ENCODE measurements at places on chromosomes 16 and 17.

DNA sequence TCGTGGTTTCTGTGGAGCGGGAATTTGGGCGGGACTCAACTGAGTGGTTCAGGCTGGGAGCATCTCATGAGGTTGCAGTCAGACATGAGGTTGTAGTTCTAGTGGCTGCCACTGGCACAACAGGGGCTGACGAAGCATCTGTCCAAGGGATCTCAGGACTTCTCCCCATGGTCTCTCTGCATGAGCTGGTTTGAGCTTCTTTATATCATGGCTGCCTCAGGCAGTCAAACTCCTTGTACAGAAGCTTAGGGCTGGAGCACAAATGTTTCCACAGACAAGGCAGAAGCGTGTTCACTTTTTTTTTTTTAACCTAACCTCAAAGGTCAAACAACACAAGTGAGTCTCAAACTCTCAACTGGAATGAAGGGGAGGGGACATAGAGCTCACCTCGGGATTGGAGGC is 243.3 kb downstream of the MSI2 start:
- DNase-seq: no peak

DNA sequence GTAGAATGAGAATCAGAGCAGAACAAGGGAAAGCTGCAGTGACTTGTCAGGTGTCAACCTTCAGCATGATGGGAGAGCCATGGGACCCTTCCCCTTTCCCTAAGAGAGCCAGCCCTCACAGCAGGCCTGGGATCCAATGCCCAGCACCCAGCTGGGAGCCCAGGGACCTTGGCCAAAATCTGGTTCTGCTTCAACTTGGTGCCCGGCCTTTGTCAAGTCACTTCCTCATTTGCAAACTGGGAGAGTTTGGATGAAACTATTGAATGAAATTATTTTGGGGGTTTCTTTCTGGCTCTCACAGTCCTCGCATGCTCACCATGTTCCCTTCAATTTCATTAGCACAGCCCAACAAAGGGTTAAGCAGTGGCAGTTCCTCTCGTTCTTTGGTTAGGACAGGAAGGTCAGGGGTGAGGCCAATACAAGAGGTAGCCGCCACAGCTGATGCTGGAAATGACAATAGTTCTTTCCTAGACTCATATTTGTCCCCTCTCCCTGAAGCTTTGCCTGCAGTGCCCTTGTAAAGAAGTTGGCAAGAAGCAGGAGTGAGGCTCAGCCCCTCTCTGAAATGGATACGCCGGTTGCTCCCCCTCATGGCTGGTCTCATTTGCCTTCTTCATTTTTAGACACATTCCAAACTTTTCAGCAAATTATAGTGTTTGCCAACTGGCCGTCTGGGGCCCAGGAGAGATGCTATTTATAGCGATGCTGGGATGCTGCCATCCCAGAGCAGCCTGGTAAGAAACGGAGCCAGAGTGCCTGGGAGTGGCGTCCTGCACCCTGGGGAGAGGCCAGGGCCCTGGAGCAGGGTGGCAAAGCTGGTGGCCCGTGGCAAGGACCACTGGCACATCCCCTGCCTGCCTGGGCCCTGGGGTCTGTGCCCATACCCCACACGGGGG is 34.5 kb upstream of the MEOX1 start:
- DNase-seq: no peak

DNA sequence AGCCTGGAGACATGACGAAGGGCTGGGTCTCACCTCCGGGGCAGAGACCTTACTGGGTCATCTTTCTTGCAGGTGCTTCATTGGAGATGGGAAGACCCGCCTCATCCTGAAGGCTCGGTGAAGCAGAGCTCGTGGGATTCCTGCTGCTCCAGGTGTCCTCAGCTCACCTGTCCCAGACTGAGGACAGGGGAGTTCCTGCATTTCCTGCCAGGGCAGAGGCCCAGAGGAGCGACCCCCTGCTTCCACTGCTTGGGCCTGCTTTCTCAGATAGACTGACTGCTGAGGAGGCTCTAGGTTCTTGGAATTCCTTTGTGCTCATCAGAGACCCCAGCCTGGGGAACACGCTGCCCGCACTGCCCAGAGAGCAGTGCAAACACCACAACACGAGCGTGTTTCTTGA is 11.6 kb downstream of the AQP8 start:
- no peak for DNase-seq

- DNase-seq: no peak
Observed at GRCh38 chr17:57920916-57921703, 34.1 kb downstream of the CUEDC1 start.

GRCh38 chr17:42096360-42097111 is 1.7 kb downstream of the ZNF385C start:
- no peak for DNase-seq

DNA sequence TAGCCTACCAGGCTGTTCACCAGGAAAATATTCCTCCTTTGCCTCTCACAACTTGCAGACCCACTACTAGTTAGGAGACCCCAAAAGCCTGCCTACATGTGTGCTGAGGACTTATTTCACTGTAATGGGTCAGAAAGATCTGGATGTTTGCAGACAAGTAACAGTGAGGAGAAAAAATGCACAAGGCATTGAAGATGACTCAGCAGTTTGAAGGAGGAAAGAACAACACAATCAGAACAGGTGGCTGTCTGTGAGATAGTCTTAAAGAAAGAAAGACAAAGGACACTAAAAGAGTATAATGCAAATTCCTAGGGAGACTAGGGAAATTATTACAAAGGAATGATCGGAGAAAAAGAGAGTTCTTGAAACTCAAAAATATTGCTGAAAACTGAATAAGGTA is 69.0 kb downstream of the ANKFN1 start:
- no peak for DNase-seq

DNA sequence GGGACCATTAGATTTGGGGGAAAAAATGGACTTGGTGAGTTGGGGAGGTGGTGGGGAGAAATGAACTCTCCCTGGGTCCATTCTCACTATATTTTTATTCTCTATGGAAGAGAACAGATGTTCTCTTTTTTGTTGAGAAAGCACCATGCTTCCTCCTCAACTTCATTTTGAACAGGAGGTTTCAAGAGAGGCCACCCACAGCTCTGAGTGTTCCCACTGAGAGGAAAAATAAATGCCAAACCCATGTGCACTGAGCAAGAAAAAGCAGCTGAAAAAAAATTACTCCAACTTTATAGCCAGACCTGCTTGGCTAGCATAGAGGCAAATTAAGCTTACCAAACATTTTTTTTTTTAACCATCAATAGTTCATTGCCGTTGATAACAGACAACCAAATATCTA is 883.6 kb downstream of the KCNJ2 start:
- no peak for DNase-seq

All from hematopoietic multipotent progenitor cell treated with erythropoietin and hydrocortisone succinate and interleukin-3 and kit ligand, for 15 days (in vitro differentiated cells).